ENCODE measurements at places on chromosomes 4 and X.

- no peak for DNase-seq
Observed at GRCh38 chrX:38985375-38985774, 184.1 kb downstream of the MID1IP1 start.

DNA sequence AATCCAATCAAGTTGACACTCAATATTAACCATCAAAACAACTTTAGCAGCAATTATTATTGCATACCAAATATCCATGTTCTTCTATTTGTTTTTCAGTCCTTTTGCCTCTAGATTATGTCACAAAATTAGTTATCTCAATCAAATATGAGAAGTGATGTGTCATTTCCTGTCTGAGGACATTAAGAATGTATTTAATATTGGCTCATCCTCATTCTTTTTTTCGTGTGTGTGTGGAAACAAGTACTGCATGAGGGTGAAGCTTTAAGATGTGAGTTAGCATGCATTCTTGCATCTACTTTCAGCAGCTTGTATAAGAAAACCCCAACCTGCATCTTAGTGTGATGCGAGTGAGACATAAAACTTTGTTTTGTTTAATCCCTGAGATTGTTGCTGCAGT is 301.4 kb downstream of the GRIA2 start:
- no peak for DNase-seq

DNA sequence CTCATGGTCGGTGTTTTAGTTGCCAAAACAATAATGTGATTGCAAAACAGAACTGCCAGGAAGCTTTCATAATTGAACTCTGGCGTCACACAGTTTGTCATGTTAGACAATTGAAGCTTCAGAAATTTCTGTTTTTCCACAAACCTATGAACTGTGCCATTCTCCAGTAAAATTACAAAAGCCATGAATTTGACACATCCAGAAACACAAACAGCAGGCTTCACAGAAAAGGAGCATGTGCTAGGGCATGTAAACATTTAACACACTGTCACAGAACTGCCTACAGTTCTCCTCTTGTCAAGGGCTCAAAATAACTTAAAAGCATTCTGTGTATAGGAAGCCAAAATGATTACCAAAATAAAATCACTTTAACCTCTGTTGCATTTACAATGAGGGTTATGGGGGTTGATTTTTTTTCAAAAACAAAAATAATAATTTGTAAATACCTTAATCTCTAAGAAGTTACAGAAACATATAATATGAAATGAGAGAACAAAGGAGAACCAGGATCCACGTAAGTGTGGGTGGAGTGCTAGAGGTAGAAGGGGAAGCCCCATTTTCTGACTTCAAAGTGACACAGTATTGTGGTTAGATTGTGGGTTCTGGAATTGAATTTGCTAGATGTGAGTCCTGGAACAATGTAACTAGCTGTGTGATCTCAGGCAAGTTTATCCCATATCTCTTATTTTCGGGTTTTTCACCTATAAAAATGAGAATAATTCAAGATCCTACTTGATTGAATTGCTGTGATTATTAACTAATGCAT is 295.0 kb downstream of the CENPC start:
- DNase-seq: no peak

- DNase-seq: no peak
Observed at GRCh38 chr4:67785528-67785927, 31.3 kb upstream of the GNRHR start.

GRCh38 chrX:84933956-84934556 is 69.6 kb upstream of the APOOL start:
- no peak for DNase-seq

- DNase-seq: no peak
Observed at GRCh38 chr4:19739101-19739651, 512.5 kb upstream of the SLIT2 start.

DNA sequence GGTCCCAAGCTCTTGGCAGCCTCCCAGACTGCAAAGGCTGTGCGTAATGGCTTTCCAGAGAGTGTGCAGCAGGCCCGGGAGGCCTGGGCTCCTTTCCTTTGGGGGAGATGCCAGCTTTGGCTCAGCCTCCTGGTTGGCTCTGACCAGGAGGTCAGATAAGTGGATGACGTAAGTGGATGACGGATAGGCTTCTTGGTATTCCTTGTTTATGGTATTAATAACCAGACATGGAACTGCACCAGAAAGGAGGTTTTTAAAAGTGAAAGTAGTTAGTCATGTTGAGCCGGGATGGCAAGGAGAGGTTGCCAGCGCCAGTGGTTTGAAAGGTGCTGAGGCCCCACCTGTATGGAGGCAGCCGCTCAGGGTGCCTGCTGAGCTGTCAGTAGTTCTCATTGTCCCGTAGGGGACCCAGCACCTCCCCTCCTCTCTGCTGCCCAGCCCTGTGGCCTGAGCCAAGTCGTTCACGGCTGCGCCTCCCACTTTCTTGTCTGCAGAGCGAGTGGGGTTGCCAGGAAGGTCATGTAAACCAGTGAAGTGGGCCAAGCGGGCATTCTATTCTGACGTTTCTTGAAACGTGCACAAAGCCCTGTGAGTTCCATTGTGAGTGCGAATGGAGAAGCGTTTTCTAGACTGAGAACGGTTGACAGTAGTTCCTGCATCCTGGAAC is 28.7 kb upstream of the STOX2 start:
- DNase-seq: no peak
